H1 (cell line): ENCODE measurements at places on chromosomes 6 and 20. TPM values are rescaled to one million over a fixed set of nuclear protein-coding genes. Genes with fewer than 3 reads are reported as not detected.

The SIRPA gene
- 4.3 and 4.4 TPM in 2 replicates for total RNA-seq

The TIAM2 gene
- 22.2 and 23.9 TPM in 2 replicates for total RNA-seq

The CGA gene
- total RNA-seq, result not detected in 2 replicates

DNA sequence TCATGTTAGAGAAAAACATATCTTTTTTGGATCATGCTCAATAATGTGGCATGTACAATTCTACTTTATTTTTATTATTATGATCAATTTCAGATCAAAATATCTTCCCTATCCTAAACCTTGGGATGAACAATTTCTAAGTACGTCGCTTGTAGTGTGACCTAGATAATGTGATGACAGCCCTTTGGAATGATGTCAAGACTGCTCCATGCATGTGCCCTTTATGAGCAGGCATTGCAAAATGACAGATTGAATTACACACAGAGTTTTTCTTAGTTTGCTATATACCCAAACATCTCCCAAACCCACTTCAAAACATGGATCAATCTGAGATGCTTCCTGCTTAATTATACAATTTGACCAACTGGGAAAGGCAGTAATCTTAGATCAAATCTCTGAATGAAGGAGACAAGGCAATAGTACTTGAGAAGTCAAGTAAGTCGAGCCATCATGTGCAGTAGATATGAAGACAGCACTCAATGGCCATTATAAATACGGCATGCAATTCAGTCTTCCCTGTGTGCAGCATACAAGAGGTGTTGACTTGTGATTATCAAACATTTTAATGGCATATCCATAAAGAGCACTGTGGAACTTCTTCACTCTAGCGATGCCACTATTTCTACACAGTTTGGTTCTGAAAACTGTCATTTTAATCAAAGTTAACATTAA lies 294.8 kb downstream of the RNF144B start:
- DNase-seq, result no peak

The ULBP3 gene
- 3.3 and 4.2 TPM in 2 replicates for total RNA-seq

- DNase-seq, result no peak
These were observed 4.9 kb downstream of the TUBB2B start for GRCh38 chr6:3222506-3223038.

GRCh38 chr20:15419856-15420255 lies 1082.4 kb upstream of the FLRT3 start:
- no peak for DNase-seq

The LGSN gene
- total RNA-seq, result 0.19 TPM in 1 of 2 replicates, not detected in the other

DNA sequence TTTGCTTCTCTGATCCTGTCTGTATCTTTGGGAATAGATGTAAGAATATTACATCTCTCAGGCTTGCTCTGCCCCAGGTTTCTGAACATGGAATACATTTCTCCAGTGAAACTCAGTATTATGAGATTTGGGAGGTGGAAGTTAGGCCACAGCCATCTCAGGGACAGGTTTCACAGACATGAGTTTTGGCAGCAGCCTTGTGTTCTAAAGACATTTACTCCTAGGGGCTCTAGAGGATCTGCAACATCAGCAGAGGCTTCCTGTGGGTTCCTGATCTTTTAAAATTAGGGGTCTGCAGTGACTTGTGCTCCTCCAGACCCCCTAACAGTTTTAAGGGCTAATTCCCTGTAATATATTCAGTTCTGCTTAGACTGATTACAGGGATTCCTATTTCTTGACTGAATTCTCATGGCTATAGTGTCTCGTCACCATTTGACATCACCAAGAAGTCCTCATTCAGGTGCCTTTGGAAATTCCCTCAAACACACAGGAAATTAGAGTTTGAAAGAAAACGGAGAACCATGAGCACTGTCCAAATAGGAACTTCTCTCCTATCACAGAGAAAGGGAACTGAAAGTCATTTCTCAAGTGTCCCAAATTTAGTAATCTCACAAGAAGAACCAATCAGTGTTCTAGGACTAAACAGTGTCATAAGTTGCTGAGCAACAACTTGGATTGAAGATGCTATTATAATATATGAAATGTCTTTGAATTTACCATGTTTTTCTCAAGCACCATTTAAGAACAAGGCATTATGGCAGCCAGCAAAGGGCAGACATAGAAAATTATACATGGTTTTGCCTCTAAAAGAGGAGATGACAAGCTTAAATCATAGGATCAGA lies 2.5 kb upstream of the HLA-DRA start:
- no peak for DNase-seq

GRCh38 chr6:168148231-168148849 lies 69.3 kb upstream of the FRMD1 start:
- peak; percentile 28 for DNase-seq

GRCh38 chr6:156963712-156964700 lies 186.8 kb downstream of the ARID1B start:
- no peak for DNase-seq

- DNase-seq, result no peak
These were observed 18.0 kb downstream of the USP49 start for GRCh38 chr6:41877051-41877680.

DNA sequence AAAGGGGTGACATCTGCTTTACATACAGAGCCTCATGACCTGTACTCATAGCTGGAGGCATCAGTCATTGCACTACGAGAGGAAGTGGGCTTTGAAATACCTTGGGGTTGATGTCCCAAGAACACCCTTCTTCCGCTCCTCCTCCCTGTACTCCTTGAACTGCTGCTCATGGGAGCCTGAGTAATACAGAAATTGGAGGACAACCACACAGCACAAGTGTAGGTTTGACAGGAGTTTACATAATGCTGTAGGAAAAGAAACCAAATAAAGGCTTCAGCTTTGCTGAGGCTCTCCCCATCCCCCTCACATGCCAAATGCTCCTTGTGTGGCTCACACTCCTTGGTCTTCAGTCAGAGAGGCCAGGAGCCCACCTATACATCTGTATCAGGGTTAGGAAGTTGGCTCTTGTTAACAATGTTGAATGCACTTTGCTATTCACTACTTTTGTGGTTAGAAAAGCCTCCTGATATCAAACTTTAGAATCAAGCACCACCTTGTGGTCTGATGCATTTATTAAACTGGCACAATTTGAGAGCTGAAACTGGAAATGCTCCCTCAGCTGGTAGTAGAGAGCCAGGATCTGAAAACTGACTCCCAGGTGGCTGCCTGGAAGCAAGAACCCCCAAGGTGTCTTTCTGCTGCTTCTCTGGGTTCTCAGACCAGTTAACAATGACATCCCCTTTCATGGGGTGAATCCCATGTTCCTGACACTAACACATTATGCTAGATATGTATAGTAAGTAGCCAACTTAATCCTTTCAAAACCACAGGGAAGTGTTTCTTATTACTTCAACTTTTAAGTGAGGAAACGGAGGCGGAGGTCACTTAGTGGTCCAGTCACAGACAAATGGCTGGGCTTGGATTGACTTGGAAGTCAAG lies 56.2 kb upstream of the EDN1 start:
- no peak for DNase-seq

DNA sequence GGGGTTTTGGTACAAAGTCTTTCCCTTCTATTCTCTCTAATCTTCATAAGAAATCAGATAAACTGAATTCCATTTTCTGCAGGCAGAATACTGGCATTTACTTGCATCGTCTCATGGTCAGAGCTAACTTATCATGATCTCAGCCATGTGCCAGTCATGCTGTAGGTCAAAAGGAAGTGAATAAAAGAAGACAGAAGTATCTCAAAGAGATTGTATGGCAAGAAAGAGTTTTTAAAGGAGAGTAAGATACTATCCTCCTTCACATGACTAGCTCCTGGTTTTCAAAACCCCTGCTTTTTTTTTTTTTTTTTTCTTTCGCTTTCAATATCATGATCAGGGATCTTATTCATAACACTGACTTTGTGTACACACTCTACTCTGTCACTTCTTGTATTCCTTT lies 398.3 kb downstream of the C6orf118 start:
- no peak for DNase-seq

DNA sequence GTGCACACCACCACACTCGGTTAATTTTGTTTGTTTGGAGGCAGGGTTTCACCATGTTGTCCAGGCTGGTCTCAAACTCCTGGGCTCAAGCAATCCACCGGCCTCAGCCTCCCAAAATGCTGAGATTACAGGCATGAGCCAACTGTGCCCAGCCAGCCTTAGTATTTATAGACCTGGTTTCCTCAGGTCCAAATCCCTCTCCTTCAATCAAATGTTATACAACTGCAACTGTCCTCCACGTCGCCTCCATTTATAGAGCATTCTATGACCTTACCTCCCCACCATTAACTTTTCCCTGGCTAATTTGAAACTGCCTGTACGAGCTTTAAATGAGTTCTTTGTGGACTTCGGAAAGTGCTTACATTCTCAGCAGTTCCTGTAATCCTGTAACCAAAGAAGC lies 39.3 kb upstream of the IPCEF1 start:
- DNase-seq, result no peak

DNA sequence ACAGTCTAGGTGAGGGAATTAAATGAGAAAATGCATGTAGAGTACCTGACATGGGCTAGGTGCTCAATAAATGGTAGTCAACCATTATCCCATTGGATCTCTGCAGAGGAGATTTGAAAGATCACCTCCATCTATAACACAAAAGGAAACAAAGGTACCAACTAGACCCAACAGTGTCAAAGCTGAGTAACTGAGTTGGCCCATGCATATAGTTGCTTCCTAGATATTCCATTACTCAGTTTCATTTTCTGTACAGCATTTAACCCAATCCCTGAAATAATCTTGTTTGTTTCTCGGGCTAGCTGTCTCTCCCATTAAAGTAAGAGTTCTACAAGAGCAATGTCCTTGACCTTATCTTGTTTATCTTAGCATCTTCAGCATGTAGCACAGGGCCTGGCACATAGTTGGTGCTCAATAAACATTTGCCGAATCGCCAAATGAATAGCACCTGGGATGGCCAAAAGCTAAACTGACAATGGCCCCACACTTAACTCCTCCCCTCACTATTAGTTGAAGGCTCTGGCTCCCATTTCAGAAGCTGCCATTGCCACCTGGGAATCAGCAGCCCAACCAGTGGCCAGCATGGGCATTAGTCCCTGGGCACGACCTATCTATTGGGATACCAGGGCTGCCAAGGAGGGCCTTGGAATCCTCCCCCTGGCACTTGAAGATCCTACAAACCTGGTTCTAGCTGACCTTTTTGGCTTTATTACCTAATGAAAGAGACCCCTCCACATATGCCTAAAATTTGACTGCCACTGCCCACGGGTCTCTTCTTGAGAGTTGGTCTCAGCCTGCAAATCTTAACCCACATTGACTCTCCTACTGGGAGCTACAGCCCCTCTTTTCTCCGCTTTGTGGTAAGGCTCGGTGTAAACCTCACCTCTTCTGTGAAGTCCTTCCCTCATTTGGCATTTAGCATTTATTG lies 22.6 kb downstream of the BCL2L1 start:
- DNase-seq, result no peak
